Activated CD4-positive, alpha-beta T cell treated with anti-CD3 and anti-CD28 coated beads, Interleukin-10, Interleukin-2, amounts not matched to agents 100 ng/mL and 50 ng/mL, durations not matched to agents 16 hours and 8 hours (primary cell): ENCODE measurements at places on chromosomes 5 and 9.
A peak's percentile ranks its signal among the peaks of the same experiment; 100 is the strongest.

GRCh38 chr9:121765021-121765950 is 113.9 kb downstream of the DAB2IP start:
- DNase-seq, result no peak

GRCh38 chr9:73091909-73092308 is 59.8 kb upstream of the ANXA1 start:
- DNase-seq, result no peak

GRCh38 chr5:139223481-139223880 is 25.3 kb upstream of the SIL1 start:
- DNase-seq, result no peak

DNA sequence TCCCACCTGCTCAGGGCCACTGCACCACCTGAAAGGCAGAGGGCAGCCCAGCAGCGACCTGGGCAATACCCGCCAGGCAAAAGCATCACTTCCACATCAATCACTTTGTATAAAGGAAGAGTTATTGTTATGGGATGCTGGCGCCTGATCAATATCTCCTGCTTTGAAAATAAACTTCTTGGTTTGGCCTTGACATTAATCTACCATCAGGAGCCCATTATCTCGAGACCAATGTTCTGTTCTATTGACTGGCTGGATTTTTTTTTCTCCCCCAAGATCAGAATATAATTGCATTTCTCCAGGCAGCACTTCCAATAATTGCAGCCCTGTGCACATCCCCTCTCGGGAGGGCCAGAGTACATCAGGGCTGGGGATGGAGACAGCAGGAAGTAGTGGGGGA is 44.4 kb upstream of the SAP30L start:
- no peak for DNase-seq

DNA sequence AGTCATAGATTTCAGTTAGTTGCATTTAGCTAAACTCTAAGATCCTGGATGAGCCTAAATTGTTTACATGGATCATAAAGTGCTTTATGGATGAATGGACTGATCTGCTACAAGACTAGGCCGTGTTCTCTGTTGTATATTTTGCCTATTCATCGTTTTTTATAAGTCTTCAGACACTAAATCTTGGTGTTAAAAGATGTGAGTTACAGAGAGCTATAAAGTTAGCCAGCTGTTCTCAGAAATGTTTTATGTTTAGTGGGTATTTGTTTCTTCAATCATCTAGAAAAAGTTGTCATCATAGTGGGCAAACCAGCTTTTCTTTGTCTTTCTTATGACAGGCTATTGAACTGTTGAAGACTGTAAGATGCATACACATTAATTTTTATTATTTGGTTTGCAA is 585.8 kb upstream of the SEMA6A start:
- DNase-seq, result no peak

DNA sequence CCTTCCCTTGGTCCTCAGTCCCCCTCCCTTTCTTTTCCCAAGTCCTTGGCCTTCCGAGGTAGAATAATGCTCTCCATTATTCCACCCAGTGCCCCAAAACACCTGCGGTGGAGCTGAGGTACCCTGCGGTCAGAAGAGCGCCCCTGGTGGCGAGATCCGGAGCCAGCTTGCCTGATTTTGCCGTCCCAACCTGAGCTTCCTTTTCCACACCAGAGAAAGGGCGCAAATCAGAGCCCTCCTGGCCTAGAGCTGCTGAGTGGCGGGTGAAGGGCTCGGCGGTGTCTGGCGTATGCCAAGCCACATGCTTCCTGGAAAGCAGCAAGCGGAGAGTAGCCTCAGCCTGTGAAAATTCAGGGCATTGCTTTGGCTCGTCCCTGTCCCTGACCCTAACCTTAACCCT is 21.1 kb upstream of the CARTPT start:
- DNase-seq, result no peak

DNA sequence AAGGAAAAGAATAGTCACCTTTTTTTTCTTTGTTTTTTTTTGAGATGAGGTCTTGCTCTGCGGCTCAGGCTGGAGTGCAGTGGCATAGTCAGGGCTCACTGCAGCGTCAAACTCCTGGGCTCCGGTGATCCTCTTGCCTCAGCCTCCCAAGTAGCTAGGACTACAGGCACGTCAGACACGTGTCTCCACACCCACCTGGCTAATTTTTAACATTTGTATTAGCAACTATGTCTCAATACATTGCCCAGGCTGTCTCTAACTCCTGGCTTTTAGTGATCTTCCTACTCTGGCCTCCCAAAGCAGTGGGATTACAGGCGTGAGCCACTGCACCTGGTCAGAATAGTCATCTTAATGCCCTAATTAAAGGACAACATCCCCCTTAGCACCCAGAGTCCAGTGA is 54.4 kb upstream of the CTSL start:
- no peak for DNase-seq

DNA sequence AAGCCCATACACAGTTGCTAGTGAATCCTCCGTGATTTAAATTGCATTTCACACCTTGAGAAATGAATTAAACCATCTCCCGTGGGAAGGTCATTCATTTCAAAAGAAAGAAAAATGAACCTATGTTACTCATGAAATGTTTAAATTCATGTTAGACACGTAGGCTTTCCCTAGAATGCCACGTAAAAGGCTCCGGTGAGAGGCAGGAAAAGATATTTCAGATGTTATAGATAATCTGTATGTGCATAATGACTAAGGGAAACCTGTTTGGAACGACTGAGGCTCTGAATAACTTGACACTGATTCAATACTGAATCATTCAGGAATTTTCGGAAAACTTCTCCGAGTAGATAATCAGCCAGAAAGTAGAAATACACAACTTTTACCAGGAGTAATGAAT is 134.3 kb upstream of the ICE1 start:
- DNase-seq, result no peak

DNA sequence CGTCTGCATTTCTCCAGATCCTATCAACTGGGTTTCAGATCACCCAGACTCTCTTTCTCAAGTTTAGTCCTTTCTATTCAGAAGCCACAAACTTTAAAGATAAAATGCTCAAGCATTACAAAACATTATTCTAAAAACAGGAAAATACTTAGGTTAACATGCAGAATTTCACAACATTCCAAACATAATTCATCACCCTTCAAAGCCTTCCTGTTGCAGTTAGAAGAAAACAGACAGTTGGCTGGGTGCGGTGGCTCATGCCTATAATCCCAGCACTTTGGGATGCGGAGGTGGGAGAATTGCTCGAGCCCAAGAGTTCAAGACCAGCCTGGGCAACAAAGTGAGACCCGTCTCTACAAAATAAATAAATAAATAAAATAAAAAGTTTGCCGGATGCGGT is 7.7 kb upstream of the OCLN start:
- no peak for DNase-seq

GRCh38 chr9:76302947-76303550 is 91.2 kb downstream of the RFK start:
- peak; percentile 42 for DNase-seq

GRCh38 chr9:38417003-38417945 is 7.0 kb downstream of the IGFBPL1 start:
- peak; percentile 55 for DNase-seq

- no peak for DNase-seq
Measured at GRCh38 chr9:135993765-135994500, 32.8 kb upstream of the UBAC1 start.

DNA sequence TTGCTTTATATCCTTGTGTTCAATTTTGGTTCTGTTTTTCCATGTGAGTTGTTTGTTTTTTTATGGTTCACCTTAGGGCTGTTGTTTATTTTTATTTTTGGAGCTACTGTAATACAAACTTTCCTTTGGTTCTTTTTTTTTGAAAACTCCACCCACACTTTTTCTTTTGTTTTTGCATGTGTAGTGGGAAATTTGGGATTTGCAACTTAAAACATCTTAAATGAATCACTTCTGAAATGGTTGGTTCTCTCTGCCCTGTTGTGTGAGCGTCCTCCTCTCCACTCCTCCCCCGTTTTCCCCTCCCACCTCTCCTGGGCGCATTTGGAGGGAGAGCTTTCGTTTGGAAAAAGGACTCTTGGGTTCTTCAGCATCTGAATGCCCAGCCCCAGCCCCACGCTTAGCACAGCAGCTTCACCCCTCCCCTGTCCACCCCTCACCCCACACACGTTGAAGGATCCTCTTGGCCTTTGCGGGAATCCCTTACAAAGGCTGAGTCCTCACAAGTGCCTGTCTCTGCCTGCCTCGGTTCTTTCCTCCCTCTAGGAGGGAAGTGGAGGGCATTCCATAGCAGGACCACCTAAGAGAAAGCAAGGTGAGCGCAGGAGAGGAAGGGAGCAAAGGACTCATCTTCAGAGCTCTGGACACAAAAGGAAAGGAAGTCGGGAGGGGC is 67.2 kb downstream of the DMRT1 start:
- no peak for DNase-seq

DNA sequence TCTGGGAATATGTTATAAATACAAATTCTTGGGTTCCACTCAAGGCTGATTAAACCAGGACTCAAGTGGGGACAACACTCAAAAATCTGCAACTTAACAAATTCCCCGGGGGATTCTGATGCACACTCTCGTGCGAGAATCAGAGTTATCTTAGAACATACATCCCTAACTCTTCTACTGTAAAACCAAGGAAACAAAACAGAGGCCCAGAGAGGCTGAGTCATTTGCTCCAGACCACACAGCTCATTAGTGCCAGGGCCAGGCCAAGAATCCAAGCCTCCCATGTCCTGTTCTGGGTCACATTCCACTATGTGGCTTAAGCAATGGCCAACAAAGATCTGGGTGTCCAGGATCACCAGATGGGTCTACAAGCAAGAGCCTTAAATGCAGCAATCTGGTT is 166.0 kb downstream of the ADAMTS12 start:
- no peak for DNase-seq

GRCh38 chr9:100437860-100438805 is 11.2 kb downstream of the MSANTD3 start:
- DNase-seq, result peak; percentile 70

- no peak for DNase-seq
Measured at GRCh38 chr9:13397661-13398060, 118.2 kb upstream of the MPDZ start.

GRCh38 chr5:24615159-24615558 is 29.6 kb downstream of the CDH10 start:
- DNase-seq, result no peak

DNA sequence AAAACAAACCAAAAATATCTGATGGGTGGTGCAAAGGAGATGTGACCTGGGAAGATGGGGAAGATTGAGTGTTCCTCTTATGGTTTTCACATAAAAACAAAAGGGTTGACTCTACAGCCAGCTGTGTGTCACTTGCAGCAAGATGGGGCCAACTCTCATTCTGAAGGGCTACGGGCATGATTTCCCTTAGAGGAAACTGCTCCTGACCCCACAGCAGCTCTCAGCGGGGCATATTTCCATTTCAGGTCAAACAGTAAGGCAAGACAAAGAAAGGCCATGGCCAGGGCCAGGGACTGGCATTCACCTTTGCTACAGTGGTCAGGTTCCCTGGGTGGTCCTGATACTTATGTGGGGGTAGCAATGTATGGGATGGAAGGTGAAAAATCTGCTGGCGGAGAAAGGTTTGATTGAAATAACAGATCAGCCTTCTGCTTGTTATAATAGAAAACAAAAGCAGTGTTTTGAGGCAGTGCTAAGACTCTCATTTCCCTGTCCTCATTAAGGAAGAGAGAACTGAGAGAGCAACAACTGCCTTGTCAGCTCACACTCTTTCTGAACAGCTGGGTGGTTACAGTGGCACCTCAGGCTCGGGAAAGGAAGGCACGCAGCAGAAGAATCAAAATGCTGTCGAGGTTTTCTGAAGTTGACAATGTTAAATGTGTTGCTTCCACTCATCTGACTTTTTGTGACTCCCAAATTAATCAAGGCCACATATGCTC is 120.7 kb upstream of the PCA3 start:
- DNase-seq, result no peak

- DNase-seq, result no peak
Measured at GRCh38 chr9:35029241-35029640, 39.7 kb downstream of the DNAJB5 start.

- DNase-seq, result no peak
Measured at GRCh38 chr9:86778761-86779160, 168.5 kb downstream of the GAS1 start.

DNA sequence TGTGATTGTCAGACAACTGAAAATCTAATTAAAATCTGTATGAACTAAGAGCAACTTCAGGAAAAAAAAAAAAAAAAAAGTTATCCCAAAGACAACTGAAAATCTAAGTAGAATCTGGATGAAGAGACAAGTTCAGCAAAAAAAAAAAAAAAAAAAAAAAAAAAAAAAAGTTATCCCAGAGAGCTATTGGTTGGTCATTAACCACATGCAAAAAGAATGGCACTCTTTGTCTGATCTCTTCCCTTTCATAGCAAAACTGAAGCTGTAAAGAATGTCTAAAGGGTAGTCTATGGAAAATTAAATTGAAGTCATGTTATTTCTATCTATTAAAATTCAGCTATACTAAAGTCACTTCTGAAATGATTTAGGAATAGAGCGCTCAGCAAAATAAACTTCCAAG is 32.9 kb downstream of the STRBP start:
- DNase-seq, result no peak

DNA sequence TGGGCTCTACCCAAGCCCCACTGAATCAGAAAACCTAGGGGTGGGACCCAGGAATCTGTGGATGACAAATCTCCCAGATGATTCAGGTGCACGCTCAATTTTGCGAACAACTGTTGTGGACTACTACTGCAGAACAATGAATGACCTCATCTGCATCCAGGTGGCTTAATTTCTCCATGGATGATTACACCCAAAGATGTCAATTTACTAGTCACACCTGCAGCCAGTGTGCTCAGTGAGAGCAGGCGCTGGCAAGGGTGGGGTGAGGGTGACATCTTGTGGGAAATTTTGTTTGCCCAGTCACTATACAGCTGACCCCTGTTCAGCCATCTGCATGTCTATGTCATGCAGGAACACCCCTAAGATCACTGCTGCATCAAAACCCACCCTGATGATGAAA is 118.2 kb downstream of the ENTREP1 start:
- DNase-seq, result no peak

- DNase-seq, result no peak
Measured at GRCh38 chr5:2464141-2464540, 287.3 kb downstream of the IRX2 start.

DNA sequence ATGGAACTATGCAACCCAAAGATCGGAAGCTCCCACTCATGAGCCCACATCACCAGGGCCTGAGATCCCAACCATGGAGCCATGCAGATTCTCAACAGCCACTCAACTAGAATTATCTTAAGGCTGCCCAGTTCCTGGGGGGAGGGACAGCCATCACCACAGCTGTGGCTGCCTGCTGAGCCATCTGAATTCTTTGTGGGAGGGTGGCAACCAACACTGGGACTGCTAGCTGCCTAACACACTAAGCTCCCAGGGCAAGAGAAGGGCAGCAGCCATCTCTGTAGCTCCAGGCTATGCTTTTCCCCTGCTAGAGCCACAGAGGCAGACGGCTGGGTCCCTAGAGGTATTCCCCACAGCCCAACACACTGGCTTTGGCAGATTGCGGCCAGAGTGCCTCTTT is 251.3 kb upstream of the GRAMD2B start:
- no peak for DNase-seq
